NCI-H446 treated with DMSO at 0.1 percent for 48 hours (cell line): ENCODE measurements at places on chromosomes 1 and 21.
A peak's percentile ranks its signal among the peaks of the same experiment; 100 is the strongest.

GRCh38 chr1:45394342-45394741, 54.1 kb upstream of the MUTYH start:
- no peak for DNase-seq

- DNase-seq = no peak
Observed at GRCh38 chr1:183360473-183360872, 57.7 kb downstream of the NMNAT2 start.

- DNase-seq = no peak
Observed at GRCh38 chr1:110952031-110952430, 11.7 kb downstream of the LRIF1 start.

GRCh38 chr1:31426249-31426922, 13.4 kb downstream of the SERINC2 start:
- no peak for DNase-seq

GRCh38 chr1:171981303-171981702, 140.0 kb downstream of the DNM3 start:
- DNase-seq = no peak

DNA sequence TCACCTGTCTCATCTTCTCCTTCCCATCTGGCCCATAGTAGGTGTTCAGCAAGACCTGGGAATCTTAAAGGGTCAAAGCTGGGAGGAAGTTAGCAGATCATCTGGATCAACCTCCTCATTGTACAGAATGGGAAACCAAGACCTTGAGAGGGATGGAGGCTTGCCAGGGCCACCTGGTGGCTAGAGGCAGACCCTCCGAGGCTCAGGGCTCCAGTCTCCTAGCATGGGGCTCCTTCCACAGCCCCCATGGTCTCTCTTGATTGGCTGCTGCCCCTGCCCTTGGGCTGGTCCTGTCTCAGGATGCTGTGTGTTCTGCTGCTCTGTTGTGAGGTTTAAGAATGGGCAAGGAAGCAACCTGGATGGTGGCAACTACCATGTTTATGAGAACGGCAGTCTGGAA, 68.7 kb upstream of the CNTN2 start:
- DNase-seq = no peak

DNA sequence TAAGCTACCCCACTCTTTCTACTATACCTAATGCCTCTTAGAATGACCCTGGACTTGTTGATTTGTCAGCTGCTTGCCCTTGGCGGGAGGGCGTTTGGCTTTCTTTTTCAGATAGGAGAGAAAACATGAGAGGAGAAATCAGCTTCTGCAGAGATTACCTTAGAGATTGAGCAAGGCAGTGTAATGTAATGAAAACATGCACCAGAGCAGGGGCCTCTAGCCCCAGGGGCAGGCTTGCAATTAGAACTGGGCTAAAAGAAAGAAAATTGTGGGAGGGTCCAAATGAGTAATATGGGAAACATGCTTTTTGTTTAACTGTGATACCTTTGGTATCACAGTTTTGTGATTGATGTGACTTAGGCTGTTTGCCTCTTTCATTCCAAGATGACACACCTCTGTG, 89.7 kb downstream of the PBX1 start:
- DNase-seq = no peak

- DNase-seq = no peak
Observed at GRCh38 chr21:39483917-39484316, 32.1 kb downstream of the SH3BGR start.

GRCh38 chr1:64976361-64976760, 10.0 kb upstream of the JAK1 start:
- DNase-seq = no peak

- no peak for DNase-seq
Observed at GRCh38 chr1:173447224-173447623, 29.9 kb upstream of the PRDX6 start.

DNA sequence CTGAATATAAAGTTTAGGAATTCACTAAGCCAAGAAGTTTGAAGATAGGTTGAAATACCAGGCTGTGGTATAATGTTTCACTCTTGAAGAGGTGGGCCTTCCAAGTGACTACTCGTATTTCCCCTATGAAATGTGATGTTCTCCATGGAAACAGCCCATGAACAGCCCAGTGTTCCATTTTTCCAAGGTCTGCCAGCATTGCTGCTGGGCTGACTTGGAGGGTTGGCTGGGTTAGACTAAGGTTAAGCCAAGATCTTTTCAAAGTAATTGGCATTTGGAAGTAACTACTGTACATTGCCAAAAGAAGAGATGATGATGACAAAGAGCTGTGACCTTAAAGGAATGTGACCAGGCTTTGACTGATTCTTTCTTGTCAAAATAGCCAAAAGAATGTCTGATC, 73.8 kb downstream of the RPE65 start:
- peak; percentile 80 for DNase-seq

- DNase-seq = no peak
Observed at GRCh38 chr1:18088077-18088594, 19.5 kb upstream of the IGSF21 start.

GRCh38 chr1:36162680-36163239, 6.8 kb downstream of the MAP7D1 start:
- DNase-seq = no peak

GRCh38 chr1:86872086-86872485, 41.8 kb downstream of the SELENOF start:
- peak; percentile 84 for DNase-seq

DNA sequence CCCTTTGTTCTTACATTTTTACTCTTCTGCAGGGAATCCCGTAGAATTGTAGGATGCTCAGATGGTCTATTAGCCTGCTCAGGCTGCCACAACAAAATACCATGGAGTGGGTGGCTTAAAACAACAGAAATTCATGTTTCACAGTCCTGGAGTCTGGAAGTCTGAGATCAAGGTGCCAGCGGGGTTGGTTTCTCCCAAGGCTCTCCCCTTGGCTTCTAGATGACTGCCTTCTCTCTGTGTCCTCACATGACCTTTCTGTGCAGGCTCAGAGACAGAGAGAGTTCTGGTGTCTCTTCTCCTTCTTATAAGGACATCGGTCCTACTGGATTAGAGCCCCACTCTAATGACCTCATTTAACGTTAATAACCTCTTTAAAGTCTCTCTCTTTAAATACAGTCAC, 41.7 kb downstream of the HUNK start:
- DNase-seq = no peak

- DNase-seq = no peak
Observed at GRCh38 chr1:34178072-34178471, 1.4 kb downstream of the C1orf94 start.

DNA sequence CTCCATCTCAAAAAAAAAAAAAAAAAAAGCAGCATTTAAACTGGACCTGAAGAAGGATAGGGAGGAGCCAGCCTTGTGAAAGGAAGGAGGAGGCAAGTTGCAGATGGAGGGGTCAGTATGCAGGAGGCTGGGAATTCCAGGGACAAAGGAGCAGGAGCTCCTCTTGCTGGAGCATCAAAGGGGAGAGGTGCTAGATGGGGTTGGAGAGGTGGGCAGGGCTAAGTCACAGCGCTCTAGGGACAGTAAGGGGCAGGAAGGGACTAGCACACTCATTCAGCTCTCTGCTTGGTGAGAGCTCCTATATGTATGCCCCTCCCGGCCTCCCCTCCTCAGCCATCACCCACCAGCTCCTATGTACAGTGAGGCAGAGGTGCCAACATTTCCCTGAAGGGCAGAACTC, 26.8 kb downstream of the MAP7D1 start:
- DNase-seq = no peak

GRCh38 chr21:45473496-45474322, 68.5 kb downstream of the SLC19A1 start:
- DNase-seq = no peak

- DNase-seq = no peak
Observed at GRCh38 chr1:45840704-45841103, 37.3 kb downstream of the MAST2 start.

DNA sequence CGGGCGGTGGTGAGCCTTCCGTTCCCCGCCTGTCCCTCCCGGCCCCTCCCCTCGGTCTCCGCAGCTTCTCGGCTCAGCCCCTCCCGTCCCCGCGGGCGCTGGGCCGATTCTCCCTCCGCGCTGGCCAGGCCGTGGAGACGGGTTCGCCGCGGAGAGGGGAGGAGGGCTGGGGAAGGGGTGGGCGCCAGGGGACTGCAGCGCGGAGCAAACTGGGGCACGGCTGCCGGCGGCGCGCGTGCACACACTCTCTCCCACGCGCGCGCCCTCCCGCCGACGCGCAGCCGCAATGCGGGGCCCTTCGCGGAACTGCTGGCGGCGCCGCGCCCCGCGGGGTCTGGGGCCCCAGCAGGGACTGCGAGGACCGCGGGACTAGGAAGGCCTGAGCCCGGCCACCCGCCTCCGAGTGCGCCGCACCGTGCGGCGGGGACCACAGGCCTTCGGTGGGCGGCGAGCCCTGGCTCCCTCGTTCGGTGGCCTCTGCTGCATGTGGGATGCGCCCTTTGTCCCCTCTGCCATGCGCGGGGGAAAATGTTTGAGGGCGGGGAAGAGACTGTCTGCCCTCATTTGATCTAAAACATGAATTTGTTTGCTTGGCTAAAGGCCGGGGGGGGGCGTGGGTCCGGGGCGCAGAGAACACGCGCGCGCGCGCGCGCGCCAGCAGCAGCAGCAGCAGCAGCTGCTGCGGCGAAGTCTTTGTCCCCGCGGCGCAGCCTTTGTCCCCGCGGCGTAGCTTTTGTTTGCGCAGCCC, 90.7 kb upstream of the VAMP3 start:
- peak; percentile 24 for DNase-seq

DNA sequence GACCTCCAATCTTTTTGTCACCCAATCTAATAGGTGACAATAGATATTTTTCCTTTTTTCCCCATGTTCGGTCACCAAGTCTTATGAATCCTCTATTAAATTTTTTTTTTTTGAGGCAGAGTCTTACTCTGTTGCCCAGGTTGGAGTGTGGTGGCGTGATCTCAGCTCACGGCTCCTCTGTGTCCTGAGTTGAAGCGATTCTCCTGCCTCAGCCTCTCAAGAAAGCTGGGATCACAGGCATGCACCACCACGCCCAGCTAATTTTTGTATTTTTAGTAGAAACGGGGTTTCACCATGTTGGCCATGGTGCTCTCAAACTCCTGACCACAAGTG, 42.5 kb upstream of the MTF1 start:
- no peak for DNase-seq

DNA sequence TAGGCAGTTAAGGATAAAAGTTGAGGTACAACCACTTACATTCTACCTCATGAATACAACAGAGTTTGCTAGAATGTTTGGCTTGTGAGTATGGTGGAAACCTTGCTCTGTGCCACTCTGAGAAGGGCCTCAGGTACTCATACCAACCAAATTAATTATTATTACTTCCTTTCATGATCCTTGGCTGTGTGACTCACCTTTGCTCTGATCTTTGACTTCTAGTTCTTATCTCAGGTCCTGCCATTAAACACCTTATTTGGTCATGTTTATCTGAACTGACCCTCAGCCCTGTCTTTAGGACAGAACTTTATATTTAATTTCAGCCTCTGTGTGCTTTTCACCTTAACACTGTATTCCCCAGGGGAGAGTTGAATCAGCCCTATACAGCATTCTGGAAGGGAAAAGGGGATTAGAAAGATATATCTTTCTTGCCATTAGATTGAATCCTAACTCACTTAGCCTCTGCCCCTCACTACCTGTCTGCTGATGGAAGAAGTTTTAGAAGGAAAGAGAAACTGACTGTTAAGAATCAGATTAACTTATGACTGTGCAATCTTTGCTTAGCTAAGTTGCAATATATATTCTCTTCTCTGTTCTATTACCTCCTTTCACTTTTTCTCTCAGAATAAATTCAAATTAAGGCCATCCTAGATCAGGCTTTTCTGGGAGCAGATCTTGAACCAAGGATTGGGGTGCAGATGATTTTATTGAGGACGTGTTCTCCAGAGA, 260.4 kb upstream of the DPYD start:
- no peak for DNase-seq

- DNase-seq = no peak
Observed at GRCh38 chr1:86396498-86396890, 371 bp upstream of the ODF2L start.

- no peak for DNase-seq
Observed at GRCh38 chr1:201255479-201256362, 27.6 kb upstream of the PKP1 start.

GRCh38 chr1:154774175-154774855, 95.8 kb downstream of the KCNN3 start:
- DNase-seq = no peak

DNA sequence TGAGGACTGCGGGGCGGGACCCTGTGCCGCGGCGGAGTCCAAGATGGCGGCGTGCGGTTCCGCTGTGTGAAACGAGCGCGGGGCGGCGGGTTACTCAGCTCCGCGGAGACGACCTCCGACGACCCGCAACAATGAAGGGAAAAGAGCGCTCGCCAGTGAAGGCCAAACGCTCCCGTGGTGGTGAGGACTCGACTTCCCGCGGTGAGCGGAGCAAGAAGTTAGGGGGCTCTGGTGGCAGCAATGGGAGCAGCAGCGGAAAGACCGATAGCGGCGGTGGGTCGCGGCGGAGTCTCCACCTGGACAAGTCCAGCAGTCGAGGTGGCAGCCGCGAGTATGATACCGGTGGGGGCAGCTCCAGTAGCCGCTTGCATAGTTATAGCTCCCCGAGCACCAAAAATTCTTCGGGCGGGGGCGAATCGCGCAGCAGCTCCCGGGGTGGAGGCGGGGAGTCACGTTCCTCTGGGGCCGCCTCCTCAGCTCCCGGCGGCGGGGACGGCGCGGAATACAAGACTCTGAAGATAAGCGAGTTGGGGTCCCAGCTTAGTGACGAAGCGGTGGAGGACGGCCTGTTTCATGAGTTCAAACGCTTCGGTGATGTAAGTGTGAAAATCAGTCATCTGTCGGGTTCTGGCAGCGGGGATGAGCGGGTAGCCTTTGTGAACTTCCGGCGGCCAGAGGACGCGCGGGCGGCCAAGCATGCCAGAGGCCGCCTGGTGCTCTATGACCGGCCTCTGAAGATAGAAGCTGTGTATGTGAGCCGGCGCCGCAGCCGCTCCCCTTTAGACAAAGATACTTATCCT, 430 bp downstream of the RBM15 start:
- peak; percentile 7 for DNase-seq

- DNase-seq = no peak
Observed at GRCh38 chr1:39687243-39687642, 4.0 kb downstream of the HPCAL4 start.

- no peak for DNase-seq
Observed at GRCh38 chr1:75615613-75616435, 4.9 kb upstream of the SLC44A5 start.

GRCh38 chr1:43564551-43565348, 34.1 kb downstream of the PTPRF start:
- no peak for DNase-seq

- no peak for DNase-seq
Observed at GRCh38 chr1:113648478-113648877, 110.8 kb downstream of the PHTF1 start.

DNA sequence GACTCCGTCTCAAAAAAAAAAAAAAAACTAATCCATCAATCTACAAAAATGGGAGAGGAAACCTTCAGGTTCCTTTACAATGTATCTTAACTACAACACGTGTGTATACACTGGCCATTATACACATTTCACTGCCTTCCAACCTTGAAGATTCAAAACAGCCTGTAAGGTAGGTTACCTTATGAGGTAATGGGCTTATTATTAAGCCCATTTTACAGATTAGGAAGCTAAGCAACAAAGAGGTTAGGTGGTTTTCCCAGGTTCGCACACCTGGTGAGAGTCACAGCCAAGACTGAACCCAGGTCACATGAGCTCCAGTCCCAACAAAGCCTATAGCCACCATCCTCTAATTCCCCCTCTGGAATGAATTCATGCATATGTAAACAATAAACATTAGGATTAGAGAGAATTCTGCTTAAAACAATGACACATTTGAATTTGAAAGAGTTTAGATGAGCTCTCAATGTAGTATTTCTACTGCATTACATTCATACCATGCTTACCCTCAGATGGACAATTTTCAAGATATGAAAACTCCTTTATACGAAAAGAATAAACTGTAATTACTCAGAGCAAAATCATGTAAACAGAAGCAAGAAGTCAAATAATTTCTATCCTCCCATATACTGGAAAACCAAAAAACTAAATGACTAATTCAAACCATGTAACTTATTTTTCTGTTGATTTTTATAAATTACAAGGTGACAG, 54.8 kb downstream of the EIF4G3 start:
- DNase-seq = no peak
